ENCODE measurements at places on chromosomes 6 and 20.

GRCh38 chr6:3402310-3403237, 54.3 kb downstream of the SLC22A23 start:
- no peak for DNase-seq

DNA sequence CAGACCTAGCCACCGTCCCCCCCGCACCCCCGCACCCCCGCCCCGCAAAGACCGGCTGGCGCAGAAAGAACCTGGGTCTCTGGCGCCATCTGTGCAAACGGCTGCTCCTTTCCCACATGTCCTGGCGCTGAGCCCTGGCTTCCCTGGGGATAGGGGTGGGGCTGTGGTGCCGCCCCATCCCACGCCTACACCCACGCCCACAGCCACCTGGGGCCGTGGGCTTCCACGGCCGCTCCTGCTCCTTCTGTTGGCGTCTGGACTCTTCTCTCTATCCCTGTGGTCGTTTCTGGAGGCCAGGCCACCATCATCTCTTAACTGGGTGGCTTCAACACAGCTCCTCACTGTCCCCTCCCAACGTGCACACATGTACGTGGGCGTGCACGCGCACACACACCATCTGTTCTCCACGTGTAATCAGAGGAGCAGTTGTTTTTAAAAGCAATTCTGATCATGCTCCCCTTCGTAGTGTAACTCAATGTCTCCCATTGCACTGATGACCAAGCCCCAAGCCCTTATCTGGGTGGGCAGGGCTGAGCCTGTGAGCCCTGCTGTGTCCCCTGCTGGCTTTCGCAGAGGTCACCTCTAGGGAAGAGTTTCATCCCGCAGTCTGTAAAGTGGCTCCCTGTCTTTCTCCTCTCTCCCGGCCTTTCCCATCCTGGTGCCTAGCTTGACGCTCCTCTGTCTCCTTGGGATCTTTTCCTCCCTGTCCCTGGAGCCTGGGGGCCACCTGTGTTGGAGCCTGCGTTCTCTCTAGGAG, 31.9 kb upstream of the FAM83D start:
- DNase-seq, result no peak

DNA sequence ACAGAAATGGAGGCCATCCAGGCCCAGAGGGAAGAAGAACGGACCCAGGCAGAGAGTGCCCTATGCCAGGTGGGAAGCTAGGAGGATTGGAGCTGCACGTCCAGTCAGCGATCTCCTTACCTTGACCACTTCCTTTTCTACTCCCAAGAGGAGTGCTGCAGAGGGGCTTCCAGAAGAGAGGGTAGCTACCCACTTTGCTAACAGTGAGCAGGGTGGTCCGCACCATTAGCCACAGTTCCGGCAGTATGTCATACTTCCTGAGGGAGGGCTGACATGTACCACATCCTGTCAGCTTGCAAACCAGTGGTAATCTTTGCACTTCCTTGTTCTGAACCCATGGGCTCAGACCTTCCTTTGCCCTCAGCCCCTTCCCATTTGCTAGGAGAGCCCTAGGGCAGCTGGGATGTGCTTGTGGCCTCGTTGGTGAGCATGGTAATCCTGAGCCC, 35.4 kb downstream of the CEP250 start:
- no peak for DNase-seq

DNA sequence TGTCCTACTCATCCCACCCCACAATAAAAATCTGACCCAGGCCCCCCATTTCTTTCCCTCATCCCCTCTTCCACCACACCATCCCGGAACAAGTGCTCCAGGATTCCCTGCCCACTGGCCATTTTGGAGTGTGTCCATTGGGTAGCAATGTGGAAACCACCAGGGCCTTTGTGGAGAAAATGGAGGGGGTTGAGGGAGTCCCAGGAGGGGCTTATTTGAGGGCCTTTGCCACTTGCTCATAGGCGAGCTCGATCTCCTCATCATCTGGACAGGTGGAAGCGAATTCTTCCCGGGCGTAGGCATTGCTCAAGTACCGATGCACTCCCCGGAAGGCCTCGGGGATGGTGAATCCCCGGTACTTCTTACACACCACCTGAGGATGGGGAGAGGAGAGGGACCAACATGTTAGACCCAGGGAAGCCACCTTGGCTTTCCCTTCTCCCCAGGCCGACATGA, 1.6 kb upstream of the DDAH2 start:
- DNase-seq, result no peak

- peak; percentile 62 for DNase-seq
Measured at GRCh38 chr6:125197795-125198269, 44.3 kb downstream of the TPD52L1 start.

DNA sequence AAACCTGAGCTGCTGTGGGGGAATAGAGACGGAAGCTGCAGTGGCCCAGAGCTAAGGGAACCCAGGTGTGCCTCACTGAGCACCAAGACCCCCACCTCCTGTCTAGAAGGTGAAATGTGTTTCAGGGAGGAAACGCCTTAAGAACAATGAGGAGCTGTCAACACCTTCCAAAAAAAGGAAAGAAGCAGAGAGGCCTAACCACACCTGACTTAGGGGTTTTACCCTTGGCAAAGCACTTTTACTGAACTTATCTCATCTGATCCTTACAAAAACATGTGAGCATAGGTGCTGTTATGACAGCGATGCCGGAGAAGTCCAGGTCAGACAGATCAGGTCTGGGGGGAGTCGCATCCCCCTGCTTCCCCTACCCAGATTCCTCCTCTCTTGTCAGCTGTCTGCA, 16.1 kb upstream of the CDKN1A start:
- no peak for DNase-seq

GRCh38 chr6:147834084-147834776, 325.7 kb downstream of the SAMD5 start:
- DNase-seq, result no peak

DNA sequence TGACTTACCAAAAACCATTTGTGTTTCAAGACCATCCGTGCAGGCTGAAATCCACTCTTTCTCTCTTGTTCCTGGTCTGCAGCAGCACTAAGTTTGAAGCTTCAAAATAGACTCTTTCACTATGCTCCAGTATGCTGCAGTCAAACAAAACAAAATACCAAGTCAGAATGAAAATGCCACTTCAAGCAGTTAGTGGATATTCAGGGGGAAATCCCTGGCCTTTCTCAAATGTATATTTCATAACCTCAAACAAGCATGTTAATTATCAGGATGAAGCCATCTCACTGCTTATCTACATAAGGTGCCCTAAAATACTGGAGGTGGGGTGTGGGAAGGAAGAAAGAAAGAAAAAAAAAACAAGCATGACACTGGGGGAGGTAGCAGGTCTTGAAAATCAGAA, 103.5 kb downstream of the ATXN1 start:
- no peak for DNase-seq

GRCh38 chr6:147204843-147205311, 660 bp downstream of the STXBP5 start:
- DNase-seq, result no peak

- DNase-seq, result no peak
Measured at GRCh38 chr20:15158533-15158932, 821.1 kb upstream of the FLRT3 start.

GRCh38 chr6:27149150-27149549, 98.4 kb upstream of the PRSS16 start:
- no peak for DNase-seq

- DNase-seq, result peak; percentile 47
Measured at GRCh38 chr20:34824452-34824805, 1.0 kb downstream of the NCOA6 start.

GRCh38 chr20:48740292-48740649, 87.5 kb downstream of the PREX1 start:
- no peak for DNase-seq

DNA sequence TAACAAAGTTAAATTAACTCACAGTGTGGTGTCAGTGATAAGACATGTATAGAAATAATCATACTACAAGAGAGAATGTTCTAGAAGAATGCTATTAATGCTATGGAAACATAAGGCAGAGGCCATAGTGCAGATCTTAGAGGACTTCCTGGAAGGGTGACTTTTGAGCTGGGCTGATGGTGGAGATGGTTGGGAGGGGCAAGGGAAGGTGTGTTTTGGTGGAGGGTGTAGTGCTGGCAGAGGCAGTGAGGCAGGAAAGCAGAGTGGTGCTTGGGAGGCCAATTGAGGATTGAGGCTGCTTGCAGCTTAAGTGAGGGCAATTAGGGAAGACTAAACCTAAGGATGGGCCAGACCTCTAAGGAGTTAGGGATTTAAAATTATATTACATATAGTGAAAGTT, 58.5 kb upstream of the FNDC1 start:
- DNase-seq, result no peak

DNA sequence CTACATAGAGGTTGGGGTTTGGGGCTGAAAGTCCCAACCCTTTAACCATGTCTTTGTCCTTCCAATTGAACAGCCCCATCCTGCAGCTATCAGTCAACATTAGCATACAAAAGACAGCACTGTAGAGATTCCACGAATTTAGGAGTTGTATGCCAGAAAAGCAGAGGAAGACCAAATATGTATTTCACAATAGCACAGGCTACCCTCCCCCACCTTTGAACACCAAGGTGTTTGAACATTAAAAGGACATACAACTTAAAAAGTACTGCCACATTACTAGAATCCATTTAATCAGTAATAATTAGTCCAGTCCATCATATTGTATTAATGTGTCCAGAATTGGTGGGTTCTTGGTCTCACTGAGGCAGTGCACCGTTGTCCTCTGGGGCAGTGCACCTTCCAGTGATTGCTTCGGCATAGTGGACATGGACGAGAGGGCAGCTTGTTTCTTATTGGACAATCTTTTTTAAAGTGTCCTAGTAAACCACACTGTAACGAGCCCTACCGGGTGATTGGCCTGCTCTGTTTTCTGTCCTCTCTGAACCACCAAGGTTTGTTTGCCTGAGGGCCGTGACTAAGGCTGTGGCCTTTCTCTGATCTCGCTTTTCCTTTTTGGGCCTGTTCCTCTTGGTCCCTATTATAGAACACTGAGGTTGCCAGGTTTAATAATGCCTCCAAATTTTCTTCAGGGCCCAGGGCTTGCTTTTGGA, 36.4 kb downstream of the GSTA4 start:
- no peak for DNase-seq

GRCh38 chr20:37935435-37935834, 32.5 kb downstream of the VSTM2L start:
- DNase-seq, result peak; percentile 12

GRCh38 chr6:13725570-13725969, 13.9 kb upstream of the RANBP9 start:
- no peak for DNase-seq

DNA sequence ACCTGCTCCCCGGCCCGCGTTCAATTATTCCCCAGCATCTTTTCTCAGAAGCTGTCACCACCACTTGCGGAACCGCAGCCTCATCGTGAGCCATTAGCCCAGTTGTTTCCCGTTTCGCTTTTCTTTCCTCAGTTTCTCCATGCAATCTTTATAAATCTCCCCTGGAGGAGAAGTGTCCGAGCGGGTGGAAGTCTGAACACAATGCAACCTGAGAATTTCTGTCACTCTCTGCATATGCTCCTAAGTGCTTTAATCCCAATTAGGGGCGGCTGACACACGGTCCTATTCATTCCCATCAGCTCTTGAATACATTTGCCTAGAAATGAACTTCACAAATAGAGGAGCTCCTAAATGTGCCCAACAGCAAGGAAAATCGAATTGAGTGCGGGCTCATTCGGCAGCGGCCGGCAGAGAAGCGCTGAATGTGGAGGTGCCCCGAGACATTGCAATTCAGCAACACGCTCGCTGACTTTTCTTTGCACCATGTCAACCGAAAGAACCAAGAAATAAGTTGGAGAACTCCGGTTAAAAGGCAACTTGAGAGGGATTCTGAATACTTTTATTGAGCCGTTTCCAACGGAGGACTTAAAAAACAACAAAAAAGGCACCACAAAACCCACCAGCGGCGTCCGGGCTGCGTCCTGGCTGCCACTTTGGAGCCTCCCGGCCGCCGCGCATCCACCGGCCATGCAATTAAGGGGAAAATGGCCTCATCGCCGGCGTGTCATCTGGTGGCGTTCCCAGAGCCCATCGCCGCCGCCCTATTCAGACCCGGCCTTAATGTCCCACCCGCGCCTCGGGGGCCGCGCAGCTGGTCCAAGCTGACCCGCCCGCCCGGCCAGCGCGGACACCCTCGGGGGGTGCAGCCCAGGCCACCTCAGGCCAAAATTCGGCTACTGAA, 3.9 kb upstream of the PRDM13 start:
- DNase-seq, result no peak

DNA sequence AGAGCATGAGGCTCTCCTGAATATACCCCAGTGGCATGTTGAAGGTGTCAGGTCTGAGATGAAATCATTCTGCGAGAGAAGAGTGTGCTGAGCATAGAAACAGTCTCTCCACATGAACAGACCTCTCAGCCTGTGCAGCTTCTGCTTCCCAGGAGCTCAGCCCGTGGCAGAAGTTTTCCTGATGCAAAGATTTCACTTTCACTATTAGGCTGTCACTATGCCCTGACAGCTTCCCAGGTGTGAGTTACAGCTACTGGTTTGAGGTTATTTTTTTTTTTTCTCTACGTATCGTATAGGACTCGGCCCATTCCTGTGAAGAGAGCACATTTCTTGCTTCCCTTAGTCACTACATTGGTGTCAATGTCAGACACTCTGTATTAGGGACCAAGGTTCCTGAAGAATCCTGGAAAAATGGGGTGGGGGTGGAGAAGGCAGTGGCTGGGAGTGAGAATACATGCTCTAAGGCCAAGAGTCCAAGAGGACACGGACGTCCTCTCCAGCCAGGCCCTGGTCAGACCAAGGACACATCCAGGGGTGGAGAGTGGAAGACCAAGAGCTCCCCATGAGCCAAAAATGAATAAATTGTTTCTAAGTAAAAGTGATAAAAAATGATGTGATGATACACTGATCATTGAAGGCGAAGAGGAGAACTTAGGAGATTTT, 121.2 kb upstream of the AKAP12 start:
- DNase-seq, result no peak

DNA sequence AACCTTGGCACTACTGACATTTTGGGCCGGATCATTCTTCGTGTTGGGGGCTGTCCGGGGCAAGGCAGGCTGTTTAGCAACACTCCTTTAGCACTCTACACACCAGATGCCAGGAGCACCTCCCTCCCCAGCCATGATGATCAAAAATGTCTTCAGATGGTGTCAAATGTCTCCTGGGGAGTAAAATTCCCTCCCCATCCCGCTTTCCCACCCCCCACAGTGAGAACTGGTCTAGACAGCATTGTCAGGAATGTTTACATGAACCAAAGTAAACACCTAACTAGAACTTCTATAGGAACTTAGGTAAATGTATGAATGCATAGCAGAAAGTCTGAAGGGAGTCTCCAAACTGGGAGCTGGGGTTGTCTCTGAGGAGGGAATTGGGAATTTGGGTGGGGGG, 70.0 kb upstream of the TOP1 start:
- DNase-seq, result peak; percentile 23

GRCh38 chr6:45880676-45881075, 135.0 kb downstream of the CLIC5 start:
- DNase-seq, result peak; percentile 35
